Renal pelvis (tissue), 12 donors: ENCODE measurements at places on chromosomes 11 and 22. TPM values are rescaled to one million over a fixed set of nuclear protein-coding genes. Genes with fewer than 3 reads are reported as not detected.
A peak's percentile ranks its signal among the peaks of the same experiment; 100 is the strongest.

Gene DCUN1D5
- 35.1 TPM for polyA plus RNA-seq

Gene FXYD2
- 517 TPM for polyA plus RNA-seq

DNA sequence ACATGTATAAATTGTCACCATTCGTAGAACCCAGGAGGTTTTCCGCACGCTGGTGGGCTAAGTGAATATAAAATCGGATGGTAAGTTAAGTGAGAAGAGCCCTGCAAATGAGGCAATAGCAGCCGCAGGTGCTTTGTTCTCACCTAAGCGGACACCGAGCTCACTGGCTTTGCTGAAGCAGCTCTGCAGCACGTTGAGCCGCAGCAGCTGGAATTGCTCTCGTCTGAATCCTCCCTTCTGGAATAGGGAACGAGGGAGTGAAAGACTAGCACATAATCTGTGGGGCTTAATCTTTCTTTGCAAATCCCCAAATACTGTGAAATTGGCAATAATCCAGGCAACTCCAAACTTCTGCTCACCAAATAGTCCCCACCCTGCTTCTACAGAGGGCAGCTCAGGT lies 488.1 kb downstream of the NTM start:
- DNase-seq, result no peak

DNA sequence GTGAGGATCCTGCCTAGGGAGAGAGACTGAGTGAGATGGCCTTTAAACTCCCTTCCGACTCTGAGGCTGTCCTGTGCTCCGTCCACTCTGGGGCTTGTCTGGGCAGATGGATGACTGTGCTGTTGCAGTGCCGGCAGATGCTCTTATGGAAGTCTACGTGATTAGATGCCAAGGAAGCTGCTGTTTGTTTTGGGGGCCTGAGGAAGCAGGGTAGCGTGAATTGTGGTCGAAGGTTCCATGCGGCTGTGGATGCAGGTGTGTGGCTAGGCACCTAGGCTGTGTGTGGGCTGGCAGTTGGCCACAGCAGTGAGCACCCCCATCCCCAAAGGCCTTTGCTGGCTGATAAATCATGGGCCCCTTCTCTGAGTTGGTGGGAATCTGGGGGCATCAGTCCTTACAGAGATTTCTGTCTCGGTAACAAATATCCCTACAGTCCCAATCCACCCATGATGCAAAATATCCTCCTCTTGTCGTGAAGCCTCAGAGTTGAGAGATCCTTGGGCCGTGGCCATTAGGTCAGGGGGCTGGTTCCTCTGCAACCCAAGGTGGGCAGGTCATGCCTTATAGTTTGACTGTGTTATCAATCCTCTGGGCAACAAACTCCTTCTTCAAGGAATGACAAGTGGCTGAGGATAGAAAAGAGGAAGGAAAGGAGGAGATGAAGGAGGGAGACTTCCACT lies 31.2 kb downstream of the AMPD3 start:
- DNase-seq, result no peak

DNA sequence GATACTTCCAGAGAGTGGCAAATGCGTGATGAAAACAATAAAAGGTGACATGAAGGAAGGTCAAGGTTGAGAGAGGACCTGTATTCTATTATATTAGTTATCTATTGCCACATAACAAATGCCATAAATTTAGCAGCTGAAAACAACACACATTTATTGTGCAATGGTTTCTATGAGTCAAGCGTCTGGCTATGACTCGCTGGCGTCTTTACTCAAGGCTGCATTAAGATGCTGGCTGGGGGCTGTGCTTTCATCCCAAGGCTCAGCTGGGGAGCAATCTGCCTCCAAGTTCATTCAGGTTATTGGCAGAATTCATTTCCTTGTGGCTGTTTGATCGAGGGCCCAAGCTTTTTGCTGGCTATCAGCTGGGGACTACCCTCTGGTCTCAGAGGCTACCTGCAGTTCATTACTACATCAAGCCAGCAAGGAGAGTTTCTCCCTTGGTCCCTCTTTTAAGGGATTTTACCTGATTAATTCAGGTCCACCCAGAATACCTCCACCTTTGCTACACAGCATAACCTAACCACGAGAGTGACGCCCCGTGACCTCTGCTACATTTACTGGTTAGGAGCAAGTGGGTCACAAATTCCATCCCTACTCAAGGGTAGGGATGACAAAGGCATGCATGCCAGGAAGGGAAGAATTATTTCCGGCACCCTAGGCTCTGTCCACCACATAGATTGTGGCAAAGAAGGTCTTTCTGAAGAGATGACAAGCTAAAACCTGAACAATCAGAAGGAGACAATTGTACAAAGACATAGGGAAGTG lies 549.1 kb downstream of the MN1 start:
- DNase-seq, result no peak

DNA sequence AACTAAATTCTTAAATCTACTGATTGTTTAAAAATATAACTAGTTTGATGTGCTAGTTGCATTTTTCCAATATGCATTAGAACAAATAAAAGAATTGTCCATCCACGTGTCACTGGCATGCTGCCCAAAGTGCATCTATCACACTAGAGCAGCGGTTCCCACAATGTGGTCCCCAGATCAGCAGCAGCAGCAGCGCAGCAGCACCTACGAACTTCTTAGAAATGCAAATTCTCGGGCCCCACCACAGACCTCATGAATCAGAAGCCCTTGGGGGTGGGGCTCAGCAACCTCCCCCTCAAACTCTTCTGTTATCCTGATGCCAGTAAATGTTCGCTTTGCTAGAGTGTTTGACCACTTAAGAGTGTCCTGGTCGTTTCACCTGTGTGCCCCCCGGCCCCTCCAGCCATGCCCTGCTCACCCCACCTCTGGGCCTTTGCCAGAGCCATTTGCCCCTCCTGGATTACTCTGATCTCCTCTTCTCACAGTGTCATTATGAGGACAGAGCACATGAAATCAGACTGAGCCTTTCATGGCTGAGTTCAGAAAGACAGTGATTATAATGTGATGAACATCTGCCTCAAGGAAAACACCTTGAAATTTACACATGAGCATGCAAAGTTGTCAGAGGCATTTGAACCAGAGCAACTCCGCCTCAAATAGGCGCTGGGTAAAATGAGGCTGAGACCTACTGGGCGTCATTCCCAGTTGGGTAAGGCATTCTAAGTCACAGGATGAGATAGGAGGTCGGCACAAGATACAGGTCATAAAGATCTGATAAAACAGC lies 12.6 kb upstream of the VSIG10L2 start:
- no peak for DNase-seq

DNA sequence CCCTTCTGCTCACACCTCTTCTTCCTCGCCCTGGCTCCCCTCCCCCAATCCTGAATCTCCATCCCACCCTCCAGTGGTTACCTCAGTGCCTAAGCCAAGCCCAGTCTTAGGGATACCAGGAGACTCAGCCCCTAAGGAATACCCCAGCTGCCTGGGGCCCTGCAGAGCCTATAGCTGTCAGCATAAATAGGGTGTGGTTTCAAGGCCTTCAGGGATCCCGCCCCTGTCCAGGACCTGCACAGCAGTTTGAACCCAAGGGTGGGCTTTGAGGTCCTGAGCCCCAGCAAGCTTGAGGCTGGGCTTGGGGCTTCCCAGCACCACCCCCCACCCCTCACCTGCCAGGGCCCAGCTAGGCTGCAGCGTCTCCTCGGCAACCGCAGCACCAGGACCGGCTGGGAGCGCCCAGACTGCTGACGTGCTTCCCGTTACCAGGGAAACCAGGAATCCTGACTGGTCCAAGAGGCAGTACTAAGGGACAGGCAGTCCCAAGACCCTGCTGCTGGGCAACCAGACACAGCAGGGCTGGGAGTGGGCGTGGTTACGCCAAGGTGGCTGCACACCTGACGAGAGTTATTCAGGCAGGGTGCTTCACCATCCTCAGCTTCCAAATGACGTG lies 13.7 kb downstream of the APBB1 start:
- DNase-seq, result peak; percentile 62

- no peak for DNase-seq
Measured at GRCh38 chr11:75823946-75824345, 8.9 kb downstream of the UVRAG start.

GRCh38 chr11:56841210-56841810 lies 92.8 kb upstream of the OR9G4 start:
- peak; percentile 54 for DNase-seq

- DNase-seq, result no peak
Measured at GRCh38 chr11:6563121-6563619, 40.2 kb downstream of the RRP8 start.
